ENCODE measurements at places on chromosomes 16 and 17.

- no peak for DNase-seq
These were observed 69.7 kb downstream of the ZFHX3 start for GRCh38 chr16:72978212-72978611.

DNA sequence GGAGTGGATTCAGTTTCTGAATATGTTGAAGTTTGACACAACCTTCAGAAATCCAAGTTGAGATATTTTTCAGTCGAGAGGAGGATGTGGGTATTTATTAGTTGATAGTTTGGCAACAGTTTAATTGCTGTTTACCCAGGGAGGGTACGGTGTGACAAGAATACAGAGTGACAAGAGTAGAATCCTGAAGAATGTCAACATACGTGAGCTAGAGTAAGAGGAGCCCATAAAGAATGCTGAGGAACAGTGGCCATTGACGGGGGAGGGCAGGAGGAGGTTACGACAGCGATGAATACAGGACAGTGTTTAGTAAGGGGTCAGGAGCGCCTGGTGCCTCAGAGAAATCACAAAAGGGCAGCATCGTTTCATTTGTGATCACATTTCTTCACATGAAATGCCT lies 76.5 kb downstream of the AATF start:
- no peak for DNase-seq

DNA sequence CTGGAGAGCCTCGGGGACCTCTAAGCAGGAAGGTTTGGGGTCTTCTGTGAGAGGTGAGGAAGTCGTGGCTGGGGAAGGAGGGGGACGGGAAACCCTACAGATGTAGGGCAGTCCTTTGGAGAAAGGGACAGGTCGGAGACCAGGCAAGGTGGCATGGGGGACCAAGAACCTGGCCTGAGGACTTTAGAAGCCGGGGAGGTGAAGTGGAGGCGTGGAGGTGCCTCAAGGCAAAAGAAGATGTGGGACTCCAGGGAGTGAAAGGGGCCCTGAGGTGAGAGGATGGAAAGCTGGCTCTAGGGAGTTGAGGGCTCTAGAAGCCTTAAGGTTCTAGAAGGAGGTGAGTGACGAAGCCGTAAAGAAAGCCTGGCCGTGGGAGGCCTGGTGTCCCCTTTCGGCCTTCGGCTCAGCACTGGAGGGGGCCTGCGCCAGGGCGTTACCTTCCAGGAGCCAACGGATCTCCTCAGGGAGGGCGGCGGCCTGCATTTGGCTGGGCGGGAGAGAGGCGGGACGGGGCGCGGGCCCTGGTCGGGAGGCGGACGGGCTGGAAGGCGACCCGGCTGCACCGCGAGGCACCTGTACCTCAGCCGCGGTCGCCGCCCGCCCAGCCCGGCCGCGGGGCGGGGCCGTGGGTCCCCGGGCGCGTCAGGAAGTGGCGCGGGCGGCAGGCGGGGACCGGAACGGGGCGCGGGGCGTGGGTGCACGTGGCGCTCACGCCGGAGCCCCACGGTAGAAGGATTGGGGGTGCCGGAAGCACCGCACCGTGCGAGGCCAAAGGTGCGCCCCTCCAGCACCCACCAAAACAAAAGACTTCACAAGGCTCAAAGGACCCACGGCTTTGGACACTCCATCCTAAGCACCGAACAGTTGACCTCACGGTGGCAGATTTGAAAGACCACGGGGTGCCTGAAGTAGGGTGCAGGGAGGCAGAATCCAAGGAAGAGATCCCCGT lies at the start of gene SKAP1:
SKAP1 (minus strand) TSS at position 577 of the 949 bp plus-strand sequence.
- DNase-seq: no peak

DNA sequence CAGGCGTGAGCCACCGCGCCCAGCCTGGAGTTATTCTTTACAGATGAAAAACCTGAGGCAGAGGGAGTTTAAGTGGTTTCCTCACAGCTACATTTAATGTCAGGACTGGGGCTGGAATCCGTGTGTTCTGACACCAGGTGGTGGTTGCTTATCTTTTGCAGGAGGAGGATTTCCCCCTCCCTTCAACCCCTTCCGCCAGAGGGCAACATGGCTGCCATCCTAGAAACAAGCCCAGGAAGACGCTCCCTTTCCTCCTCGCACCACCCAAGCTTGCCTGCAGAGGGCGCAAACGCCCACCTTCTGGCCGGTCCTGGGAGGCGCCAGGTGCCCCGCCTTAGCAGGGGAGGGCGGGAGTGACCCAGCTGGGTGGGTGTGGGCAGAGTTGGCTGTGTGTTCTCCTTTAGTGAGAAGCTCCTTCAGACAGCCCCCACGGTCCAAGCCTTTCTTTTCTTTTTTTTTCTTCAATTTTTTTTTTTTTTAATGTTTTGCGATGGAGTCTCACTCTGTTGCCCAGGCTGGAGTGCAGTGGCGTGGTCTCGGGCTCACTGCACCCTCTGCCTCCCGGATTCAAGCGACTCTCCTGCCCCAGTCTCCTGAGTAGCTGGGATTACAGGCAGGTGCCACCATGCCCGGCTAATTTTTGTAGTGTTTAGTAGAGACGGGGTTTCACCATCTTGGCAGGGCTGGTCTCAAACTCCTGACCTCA lies 9.9 kb upstream of the RAP1GAP2 start:
- DNase-seq: peak; percentile 86

DNA sequence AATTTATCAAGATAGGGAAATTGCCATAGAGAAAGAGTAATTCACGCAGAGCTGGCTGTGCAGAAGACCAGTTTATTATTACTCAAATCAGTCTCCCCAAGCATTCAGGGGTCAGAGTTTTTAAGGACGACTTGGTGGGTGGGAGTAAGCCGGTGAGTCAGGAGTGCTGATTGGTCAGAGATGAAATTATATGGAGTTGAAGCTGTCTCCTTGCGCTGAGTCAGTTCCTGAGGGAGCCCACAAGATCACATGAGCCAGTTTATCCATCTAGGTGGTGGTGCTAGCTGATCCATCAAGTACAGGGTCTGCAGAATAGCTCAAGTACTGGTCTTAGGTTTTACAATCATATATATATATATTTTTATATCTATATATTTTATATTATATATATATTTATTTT lies 6.0 kb upstream of the AQP8 start:
- peak; percentile 18 for DNase-seq

- no peak for DNase-seq
These were observed 383.2 kb upstream of the CCL2 start for GRCh38 chr17:33871720-33872540.

- no peak for DNase-seq
These were observed 17.5 kb downstream of the STAT5A start for GRCh38 chr17:42305543-42306384.

DNA sequence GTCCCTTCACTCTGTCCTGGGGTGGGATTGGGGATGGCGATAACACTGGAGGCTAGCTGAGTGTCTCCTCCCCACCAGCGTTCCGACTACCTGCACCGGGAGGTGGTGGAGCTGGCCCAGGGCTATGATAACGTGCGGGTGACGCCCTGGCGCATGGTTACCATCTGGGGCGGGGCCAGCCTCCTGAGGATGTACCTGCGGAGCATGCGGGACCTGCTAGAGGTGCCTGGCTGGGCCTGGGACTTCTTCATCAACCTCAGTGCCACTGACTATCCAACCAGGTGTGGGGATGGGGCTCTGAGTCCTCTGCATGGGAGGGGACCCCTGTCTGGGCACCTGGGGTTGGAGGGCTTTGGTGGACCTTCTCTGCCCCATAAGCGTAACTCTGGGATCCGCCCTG lies 8.8 kb downstream of the XYLT2 start:
- no peak for DNase-seq

GRCh38 chr17:69287168-69287567 lies 39.8 kb downstream of the ABCA5 start:
- DNase-seq: no peak

GRCh38 chr16:87380881-87381280 lies 2.7 kb downstream of the FBXO31 start:
- DNase-seq: no peak

DNA sequence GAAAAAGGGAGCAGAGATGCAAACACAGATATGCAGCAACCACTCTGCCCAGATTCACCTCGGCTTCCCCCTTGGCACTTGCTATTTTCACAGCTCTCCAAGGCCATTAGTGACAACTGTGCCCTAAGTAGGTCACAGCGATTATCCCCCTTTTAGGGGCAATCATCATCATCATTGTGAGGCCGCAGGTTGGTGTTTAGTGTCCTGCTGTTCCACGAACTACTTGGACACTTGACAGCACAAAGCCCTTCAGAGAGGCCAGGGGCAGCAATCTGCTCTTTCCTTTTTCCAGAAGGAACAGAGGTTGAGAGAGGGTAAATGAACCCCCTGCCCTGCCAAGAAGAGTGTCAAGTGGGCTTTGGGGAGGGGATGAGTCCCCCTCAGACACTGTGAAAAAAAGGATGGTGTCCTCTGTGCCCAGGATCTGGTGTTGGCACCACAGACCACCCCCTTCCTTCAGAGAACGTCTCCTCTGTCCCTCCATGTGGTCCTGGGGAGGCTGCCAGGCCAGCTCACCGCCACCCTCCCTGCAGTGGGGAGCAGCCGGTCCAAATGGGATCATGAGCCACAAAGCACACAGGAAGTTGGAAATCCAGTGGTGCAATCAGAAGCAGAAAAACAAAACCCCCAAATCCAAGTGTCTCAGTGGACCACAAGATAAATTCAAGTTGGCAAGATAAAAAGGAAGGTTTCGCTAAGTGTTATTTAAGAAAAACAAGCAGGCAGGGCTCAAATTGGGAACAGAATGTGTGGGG lies 78.4 kb upstream of the MED9 start:
- no peak for DNase-seq

DNA sequence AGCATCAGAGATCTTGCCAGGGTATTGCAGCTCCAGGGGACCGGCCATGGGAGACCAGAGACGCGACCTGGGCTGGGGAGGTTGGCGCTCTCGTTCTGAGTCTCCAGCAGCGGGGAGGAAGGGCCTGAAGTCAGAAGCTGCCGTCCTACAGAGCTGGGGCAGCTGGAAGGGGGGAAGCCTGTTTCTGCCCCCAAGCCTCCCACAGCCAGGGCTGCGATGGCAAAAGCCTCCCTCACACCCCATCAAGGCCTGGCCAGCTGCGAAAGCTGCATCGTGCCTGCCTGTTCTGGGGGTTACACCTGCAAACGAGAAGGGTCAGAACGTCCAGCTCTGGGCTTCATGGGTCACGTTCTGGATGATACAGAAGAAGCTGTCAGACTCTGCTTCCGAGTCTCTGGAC lies 26.1 kb downstream of the MAPK8IP3 start:
- no peak for DNase-seq

DNA sequence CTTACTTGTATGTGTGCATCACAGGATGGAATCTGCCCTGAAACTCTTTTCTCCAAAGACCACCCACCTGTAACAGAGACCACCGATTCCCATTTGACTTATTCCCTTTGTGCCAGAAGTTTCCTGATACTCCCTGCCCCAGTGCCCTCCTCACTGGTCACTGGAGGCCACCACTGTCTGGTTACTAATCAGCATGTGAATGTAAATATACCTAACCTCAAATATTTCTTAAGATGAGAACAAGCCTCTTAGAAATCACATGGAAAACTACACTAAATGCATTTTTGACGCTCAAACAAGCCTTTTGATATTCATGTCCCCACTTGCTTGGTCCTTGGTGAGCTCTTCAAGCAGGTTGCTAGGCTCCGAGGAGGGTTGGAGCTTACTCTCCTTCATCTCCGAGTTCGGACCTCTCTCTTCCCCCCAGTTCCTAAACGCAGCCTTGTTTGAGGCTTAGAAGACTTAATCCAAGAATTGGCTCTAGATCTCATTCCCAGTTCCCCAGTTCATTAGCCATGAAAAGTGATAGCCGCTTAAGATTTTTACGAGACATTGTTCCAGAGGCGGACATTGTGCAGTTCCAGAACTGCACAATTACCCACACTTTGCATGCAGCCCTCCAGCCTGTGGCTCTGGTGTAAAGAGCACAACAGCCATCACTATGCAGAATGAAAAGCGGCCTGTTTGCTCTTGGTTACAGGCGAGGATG lies 579.2 kb upstream of the PSMD7 start:
- no peak for DNase-seq

DNA sequence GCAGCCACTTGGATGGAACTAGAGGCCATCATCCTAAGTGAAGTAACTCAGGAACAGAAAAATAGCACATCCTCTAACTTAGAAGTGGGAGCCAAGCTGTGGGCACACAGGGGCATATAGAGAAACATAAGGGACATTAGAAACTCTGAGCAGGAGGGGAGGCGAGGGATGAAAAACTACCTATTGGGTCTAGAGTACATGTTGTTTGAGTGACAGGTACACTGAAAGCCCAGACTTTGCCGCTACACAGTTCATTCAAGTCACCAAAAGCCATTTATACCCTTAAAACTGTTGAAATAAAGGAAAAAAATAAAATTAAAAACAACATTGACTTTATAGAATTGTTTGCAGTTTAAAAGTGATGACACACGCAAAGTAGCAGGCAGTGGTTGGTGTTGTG lies 236.6 kb downstream of the SNX29 start:
- DNase-seq: no peak

DNA sequence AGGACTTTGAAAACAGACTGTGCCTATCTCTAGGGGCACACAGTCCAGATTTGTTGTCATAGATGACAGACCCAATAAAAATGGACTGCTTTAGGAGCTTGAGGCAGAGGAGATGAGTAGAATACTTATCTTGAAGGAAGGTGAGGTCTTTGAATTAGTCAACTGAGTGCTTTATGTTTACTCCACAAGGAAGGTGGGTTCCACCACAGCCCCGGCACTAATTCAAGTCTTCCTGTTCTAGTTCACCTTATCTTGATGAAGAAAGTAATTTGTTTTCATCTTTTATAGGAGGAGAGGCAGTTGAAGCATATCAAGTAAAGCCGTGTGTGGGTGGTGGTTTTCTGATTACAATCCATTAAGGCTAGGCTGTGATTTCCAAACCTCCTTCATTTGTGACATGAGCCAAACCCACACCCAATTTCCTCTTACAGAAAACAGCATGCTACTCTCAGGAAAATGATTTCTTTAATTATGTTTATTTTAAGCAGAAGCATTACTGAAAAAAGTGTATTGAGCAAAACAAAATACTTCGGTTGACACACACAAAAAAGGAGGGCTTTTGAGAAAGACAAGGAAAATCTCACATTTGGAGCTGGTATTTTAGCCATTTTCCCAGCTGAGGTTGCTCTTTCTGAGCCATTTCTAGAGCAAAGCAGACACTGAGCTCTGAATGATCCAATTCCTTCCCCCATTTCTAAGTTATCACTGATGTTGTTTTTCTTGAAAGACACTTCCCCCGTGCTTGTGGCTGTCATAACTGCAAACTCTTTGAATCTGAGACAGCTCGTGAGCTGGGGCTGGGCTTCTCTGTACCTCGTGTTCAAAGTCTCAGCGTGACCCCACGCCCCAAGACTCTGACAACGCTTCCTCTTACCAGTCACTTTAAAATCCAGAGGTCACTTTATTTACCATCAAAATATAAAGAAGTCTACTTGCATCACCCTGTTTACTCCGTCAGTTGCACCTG lies 35.4 kb downstream of the CDRT15 start:
- peak; percentile 63 for DNase-seq

GRCh38 chr17:7834542-7834956 lies 532 bp downstream of the KDM6B start:
- DNase-seq: no peak

- no peak for DNase-seq
These were observed 17.9 kb downstream of the CCDC102A start for GRCh38 chr16:57518520-57518919.

Measured in stimulated activated CD8-positive, alpha-beta memory T cell treated with anti-CD3 and anti-CD28 coated beads, Interleukin-7, amount 100 ng/mL, for 48 hours (primary cell).